ENCODE measurements at places on chromosomes 3 and 15. TPM values are rescaled to one million over a fixed set of nuclear protein-coding genes. Genes with fewer than 3 reads are reported as not detected.

The FES gene
- total RNA-seq: 20.3 TPM

The ZNF774 gene
- 1.8 TPM for total RNA-seq

The INSYN1 gene
- 4.7 TPM for total RNA-seq

The NTRK3 gene
- total RNA-seq: 0.72 TPM

The GPR87 gene
- total RNA-seq: not detected

The TRAT1 gene
- not detected for total RNA-seq

The FMN1 gene
- 9.0 TPM for total RNA-seq

The CISH gene
- total RNA-seq: 1.2 TPM

The MEF2A gene
- 48.3 TPM for total RNA-seq

The LSAMP gene
- 3.3 TPM for total RNA-seq

The SOX14 gene
- total RNA-seq: not detected

The DAZL gene
- total RNA-seq: not detected

The GHRL gene
- not detected for total RNA-seq

The A4GNT gene
- total RNA-seq: not detected

The TOPAZ1 gene
- total RNA-seq: not detected

The ISLR gene
- 77.5 TPM for total RNA-seq

The PLXNB1 gene
- total RNA-seq: 33.7 TPM

The CCDC39 gene
- total RNA-seq: not detected

The PLIN1 gene
- under 0.01 TPM for total RNA-seq

The MAGI1 gene
- 66.6 TPM for total RNA-seq

The MESP2 gene
- total RNA-seq: 0.72 TPM

The CCR3 gene
- total RNA-seq: not detected

The COL6A5 gene
- total RNA-seq: not detected

The THAP10 gene
- 1.1 TPM for total RNA-seq

The CFAP100 gene
- total RNA-seq: not detected

The ARRDC4 gene
- total RNA-seq: 17.0 TPM

The MAGEL2 gene
- not detected for total RNA-seq

The ZCWPW2 gene
- total RNA-seq: 0.88 TPM

The LSMEM2 gene
- total RNA-seq: not detected

The STT3B gene
- total RNA-seq: 247 TPM

The SPTBN5 gene
- total RNA-seq: 0.36 TPM

The C2CD4B gene
- total RNA-seq: not detected

The PLSCR4 gene
- 54.6 TPM for total RNA-seq

The IQCF5 gene
- total RNA-seq: not detected

The GABRA5 gene
- total RNA-seq: not detected

The AADACL2 gene
- not detected for total RNA-seq

The TRPM1 gene
- total RNA-seq: under 0.01 TPM

The GOLGA8B gene
- 57.2 TPM for total RNA-seq

The SCG5 gene
- 9.0 TPM for total RNA-seq

The SI gene
- total RNA-seq: not detected

The CLPX gene
- 46.7 TPM for total RNA-seq

The KY gene
- total RNA-seq: 2.1 TPM
